ENCODE measurements at places on chromosomes 1 and 21. TPM values are rescaled to one million over a fixed set of nuclear protein-coding genes. Genes with fewer than 3 reads are reported as not detected.

GRCh38 chr1:84078108-84078841, 65.8 kb upstream of the PRKACB start:
- no peak for DNase-seq

GRCh38 chr1:219350172-219350931, 176.7 kb downstream of the LYPLAL1 start:
- DNase-seq, result no peak

DNA sequence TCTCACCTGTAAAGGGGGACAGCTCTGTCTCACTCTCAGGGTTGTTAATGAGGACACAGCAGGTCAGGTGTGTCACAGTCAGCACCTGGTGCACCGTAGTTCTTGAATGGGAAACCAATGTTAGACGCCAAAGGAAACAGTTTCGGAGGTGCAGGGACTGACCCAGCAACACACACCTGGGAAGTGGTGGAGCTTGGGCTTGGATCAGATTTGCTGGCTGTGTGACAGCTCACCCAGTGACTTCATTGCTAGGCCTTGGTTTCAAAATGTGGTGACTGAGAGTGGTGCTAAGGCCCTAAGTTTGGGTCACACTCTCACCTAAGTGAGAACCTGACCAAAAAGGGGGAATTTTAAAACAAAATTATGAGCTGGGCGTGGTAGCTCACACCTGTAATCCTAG, 34.9 kb downstream of the ALPL start:
- no peak for DNase-seq

OR2T35 gene
- not detected for total RNA-seq

CRYAA gene
- total RNA-seq, result not detected

HPCAL4 gene
- total RNA-seq, result not detected

DNA sequence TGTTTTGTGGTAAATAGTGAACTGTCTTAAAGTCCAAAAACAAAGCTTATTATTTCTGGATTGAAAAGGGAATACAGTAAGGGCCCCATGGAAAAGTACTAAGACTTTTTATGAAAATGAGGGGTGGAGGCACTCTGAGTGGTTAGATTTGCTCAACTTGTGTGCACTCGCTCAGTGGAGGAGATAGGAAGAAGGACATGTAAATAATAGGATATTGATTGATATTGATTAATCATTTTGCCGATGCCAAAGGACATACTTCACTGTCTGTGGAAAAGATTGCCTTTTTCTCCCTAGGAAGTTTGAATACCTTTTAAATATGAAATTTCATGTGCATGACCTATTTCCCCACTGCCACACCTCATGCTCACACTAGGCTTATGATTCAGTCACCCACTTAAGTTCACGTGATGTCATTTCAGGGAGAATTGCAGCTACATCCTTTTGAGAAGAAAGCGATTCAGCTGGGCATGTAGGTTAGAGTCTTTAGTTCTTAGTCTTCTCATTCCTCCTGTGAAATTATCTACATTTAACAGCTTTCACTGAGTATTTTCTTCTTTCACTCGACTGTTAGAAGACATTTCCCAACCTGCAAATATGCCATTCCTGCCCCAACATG, 5.0 kb downstream of the MTR start:
- DNase-seq, result no peak

SGIP1 gene
- total RNA-seq, result not detected

DNA sequence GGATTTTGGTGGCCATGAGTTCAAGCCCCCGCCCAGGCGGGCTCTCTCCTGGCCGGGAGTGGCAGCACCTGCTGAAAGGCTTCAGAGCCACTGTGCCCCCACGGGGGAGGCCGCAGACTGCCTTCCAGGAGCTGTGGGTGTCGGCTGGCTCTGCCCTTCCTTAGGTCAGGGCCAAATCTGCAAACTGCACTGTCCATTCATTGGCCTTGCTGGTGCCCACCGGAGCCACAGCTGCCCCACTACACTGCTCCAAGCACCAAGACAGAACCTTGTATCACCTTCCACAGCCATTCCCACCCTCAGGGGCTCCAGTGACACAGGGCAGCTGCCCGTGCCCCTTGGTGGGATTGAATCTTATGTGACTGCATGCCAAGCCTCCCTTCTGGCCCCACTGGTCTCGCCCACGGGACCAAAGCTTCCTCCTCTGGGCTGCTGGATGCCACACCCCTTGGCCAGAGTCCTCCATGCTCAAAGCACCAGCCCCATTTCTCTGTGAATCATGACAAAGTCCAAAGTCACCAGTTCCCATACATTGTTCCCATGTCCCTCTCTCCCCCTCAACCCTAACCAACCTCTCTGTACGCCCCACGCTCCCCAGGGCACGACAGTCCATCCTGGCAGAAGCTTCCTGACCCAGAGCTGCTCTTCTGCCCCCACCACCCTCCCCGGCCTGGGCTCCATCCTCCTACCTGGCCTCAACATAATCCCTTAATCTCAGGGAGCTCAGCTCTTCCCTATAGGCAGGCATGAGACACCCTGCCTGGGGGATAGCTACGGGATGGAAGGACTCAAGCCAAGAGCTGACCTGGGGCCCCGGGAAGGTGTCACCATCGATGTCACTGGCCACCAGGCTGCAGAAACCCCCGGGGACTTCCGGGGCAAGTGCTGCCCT, 20.9 kb upstream of the GPR153 start:
- no peak for DNase-seq

- DNase-seq, result peak; percentile 93
These were observed at the start of gene STXBP3 for GRCh38 chr1:108746382-108747170. Gene STXBP3, plus strand, starts transcription at chr1:108746674. Its CDS starts 64 bp downstream, at chr1:108746738.

- DNase-seq, result no peak
These were observed 222.3 kb downstream of the NTNG1 start for GRCh38 chr1:107363154-107363553.

GJB3 gene
- total RNA-seq, result 0.31 TPM

DNA sequence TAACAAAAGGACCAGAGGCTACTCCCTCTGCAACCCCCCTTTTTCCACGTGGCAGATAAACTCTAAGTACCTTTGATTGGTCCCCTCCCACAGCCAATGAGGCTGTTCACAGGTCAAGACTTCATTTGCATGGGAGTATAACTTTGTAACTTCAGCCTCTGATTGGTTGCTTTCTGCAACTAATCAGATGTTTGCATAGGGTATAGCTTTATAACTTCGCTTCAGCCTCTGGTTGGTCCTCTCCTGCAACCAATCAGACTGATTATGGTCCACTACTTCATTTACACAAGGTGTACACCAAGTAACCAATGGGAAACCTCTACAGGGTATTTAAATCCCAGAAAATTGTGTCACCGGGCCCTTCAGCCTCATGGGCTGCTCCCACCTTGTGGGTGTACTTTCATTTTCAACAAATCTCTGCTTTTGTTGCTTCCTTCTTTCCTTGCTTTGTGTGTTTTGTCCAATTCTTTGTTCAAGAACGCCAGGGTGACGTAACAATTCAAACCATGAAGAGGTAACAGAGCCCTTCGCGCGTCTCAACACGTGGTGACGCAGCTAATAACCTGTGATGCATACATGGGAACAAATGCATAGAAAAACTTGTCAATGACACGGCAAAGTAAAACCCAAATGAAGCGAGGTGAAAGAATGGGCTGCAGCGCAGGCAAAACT, 47.2 kb downstream of the VPS26C start:
- DNase-seq, result no peak

- DNase-seq, result peak; percentile 49
These were observed 53.9 kb downstream of the COQ8A start for GRCh38 chr1:226993814-226994585.

AGT gene
- total RNA-seq, result not detected

DNA sequence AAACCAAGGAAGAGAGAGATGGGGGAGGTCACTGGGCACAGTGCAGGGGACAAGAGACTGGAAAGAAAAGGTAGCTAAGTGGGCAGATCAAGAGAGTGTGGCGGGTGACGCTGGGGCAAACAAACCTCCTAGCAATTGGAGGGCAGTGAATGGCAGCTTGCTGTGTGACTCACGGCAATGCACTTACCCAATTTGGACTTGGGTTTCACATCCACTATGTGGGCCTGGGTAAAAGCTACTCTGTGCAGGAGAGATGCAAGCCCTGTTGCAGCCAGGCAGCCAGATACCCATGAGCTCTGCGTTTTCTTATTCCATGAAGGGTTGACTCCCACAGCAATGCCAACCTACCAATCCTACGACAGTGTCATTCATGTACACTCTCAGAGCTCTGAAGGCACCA, 9.5 kb downstream of the PLXNA2 start:
- DNase-seq, result no peak

DNA sequence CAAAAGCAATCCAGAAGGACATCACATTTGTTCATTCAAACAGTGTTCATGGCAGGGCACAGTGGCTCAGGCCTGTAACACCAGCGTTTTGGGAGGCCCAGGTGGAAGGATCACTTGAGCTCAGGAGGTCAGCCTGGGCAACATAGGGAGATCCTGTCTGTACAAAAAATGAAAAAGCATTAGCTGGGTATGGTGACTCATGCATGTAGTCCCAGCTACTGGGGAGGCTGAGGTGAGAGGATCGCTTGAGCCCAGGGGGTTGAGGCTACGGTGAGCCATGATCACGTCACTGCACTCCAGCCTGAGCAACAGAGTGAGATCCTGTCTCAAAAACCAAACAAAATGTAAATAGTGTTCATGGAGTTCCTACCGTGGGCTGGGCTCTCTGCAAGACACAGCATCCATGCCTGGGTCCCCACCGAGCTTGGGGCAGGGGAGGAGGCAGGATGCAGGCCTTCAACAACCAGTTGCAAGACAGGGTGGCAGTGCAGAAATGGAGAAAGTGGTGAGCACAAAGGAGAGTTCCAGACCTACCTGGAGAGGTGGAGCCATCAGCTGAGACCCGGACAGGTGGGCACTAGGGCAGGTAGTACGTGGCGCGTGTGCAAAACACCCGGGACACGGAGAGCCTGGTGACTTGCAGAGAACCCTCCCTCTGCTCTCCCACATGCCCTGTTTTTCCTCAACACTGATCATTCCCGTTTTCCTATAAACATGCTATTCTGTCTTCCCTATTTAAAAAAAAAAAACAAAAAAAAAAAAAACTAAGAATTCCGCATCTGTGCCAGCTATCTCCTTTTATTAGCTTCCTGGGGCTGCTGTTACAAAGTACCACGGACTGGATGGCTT, 138.9 kb downstream of the TOMM20 start:
- no peak for DNase-seq

DNA sequence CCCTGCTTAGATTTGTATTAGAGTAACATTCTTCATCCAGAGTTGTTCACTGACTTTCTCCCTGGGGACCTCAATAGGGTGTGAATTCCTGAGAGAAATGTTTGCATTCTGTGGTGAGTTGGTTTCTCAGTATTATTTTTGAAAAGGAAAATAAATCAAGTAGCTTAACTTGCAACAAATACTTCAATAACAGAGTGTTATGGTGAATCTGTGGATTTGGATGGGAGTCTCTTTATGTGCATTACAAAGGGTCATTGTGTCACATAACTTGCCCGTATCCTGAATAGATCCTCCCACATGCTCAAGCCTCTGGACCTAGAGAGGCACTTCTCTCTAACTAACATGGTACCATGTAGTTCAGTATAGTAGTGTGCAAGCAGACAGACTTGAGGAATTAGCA, 68.4 kb upstream of the IPO9 start:
- DNase-seq, result no peak

- DNase-seq, result peak; percentile 73
These were observed 10.7 kb downstream of the ATP1A4 start for GRCh38 chr1:160161965-160162705.

GRCh38 chr1:60866226-60866900, 216.0 kb upstream of the NFIA start:
- no peak for DNase-seq

DNA sequence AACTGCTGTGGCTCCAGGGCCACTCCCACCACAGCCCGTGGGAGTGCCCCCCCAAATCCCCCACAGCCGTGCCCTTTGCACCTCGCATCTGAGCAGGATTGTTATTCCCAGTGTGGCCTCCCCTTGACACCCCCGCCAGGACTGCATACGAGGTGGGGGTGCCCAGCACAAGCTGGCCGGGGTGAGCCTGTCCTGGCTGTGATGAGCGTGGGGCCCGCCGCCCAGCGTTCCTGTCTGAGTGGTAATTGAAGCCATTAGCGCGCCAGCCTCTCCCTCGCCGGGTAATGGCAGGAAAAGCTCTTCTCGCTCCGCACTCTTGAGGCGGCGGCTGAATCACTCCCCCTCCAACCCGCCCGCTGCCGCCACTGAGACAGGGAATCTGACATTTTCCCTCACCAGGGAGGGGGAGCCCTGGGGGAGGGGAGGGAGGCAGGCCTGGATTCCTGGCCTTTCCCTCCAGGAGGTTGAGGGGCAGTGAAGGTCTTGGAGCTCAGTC, 27.7 kb downstream of the PTPRF start:
- DNase-seq, result peak; percentile 90

DNA sequence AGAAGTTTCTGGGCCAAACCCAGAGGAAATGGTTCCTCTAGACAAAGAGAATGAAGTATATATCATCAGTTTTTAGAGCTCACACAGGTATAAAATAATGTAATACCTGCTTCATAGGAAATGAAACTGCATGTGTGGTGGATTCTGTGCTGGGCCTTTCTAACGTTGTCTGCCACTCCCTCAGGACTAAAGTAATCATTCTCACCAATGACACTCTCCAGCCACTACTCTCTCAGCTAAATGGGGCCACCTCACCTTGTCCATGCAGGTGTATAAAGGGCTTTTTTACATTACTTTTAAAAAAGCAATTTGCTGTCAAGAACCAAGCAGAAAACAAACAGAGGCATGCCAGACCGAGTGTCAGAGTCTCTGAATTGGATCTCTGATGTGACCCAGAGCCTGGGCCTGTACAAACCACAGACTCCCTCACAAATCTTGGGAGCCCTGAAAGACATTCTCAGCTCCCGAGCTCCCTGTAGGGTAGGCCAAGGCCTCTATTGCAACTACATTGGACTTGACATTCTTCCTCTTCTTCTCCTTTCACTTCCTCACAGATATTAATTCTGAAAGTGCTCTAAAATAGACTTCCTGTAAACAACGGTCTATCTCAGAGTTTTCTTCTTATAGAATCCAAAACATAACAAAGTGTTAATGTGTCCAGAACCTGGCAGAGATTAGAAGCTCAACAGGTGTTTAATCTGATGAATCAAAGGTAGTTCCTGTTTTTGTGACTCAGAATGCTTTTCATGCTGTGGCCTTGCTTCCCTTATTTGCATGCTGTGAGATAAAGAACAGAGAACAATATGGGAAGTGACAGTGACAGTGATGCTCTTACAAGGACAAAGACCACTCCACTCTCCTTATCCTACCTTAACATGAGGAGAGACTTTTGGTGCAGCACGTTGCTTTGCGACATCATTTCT, 8.6 kb downstream of the AIM2 start:
- no peak for DNase-seq

MCOLN3 gene
- total RNA-seq, result 1.5 TPM

- no peak for DNase-seq
These were observed 898 bp upstream of the PTGS2 start for GRCh38 chr1:186681121-186681520.

Data from H7 (cell line).